ENCODE measurements at places on chromosomes 1 and 21.

DNA sequence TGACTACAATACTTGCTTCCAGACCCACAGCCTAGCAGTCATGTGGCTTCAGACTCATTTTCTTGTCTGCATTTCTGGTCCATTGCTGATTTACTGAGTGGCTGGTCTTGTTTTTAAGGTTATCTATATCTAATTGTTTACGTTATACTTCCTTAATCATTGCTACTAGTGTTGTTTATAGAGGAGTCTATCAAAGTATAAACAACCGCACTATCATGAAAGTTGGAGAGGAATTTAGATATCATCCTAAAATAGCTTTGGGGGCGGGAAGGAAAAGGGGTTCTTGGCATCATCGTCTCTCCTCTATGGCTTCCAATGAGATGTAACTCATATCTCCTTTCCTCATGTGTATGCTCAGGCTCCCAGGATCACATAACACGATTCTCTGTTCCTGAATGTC is 372.1 kb upstream of the PBX1 start:
- DNase-seq, result no peak

- no peak for DNase-seq
Measured at GRCh38 chr1:89894210-89895201, 73.7 kb downstream of the LRRC8D start.

- no peak for DNase-seq
Measured at GRCh38 chr1:3067301-3067670, 1.7 kb upstream of the PRDM16 start.

GRCh38 chr1:109649491-109649914 is 6.4 kb upstream of the GSTM4 start:
- no peak for DNase-seq

DNA sequence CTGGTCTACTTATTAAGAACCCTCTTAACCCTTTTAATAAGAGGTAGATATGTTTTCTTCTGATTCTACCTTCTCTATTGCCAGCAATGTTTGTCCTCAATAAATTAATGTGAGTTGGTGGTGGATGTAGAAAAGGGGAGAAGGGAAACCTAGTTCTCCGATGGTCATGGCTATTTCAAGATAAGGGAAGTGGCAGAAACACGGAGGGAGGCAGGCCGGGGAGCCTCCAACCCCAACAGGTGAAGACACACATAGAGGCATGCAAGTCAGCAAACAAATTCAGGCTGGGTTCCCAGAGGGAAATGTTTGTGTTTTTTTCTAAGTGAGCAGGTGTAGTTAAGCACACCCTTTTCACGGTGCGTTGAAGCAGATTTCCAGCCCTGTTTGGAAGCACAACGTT is 31.0 kb upstream of the CLDN14 start:
- no peak for DNase-seq

GRCh38 chr1:9240914-9241820 is 6.6 kb downstream of the H6PD start:
- DNase-seq, result no peak

GRCh38 chr1:111008031-111008430 is 44.3 kb upstream of the LRIF1 start:
- DNase-seq, result no peak

DNA sequence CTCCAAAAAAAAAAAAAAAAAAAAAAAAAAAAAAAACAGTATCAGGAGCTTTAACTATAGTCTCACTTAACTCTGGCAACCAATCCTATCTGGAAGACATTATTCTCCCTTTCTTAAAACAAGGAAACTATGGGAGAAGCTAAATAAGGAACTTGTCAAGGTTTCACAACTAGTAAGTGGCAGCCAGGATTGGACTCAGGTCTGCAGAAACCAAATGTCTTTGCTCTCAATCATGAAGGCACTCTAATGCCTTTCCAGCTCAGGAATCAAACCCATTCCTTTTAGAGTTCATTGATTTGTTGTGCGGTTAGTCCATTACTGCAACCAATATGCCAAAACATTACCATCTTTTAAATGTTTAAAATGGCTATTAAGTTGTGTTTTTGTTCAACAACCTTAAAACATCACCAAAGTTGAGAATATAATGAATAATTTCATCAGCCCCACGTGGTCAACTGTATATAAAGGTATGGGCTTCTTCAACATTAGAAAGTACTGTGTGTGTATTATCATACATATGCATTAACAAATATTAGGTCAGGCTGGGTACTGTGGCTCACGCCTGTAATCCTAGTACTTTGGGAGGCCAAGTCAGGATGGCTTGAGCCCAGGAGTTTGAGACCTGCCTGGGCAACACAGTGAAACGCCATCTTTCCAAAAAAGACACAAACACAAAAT is 1.5 kb downstream of the EPRS1 start:
- DNase-seq, result no peak

DNA sequence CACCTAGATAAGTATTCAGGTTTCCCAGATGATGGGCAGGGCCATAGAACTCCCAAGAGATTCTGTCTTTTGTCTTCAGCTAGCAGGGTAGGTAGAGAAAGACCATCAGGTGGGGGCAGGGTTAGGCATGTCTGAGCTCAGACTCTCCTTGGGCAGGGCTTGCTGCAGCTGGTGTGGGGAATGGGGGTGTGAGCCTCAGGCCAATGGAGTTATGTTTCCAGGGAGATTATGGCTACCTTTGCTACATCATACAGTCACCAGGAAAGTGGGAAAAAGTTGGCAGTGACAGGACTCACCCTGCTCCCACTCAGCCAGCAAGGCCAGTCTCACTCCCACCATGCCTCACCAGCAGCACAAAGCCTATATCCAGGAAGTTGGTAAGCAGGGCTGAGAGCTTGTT is 77.8 kb downstream of the DRAM2 start:
- DNase-seq, result no peak
